ENCODE measurements at places on chromosomes 1 and 21.

DNA sequence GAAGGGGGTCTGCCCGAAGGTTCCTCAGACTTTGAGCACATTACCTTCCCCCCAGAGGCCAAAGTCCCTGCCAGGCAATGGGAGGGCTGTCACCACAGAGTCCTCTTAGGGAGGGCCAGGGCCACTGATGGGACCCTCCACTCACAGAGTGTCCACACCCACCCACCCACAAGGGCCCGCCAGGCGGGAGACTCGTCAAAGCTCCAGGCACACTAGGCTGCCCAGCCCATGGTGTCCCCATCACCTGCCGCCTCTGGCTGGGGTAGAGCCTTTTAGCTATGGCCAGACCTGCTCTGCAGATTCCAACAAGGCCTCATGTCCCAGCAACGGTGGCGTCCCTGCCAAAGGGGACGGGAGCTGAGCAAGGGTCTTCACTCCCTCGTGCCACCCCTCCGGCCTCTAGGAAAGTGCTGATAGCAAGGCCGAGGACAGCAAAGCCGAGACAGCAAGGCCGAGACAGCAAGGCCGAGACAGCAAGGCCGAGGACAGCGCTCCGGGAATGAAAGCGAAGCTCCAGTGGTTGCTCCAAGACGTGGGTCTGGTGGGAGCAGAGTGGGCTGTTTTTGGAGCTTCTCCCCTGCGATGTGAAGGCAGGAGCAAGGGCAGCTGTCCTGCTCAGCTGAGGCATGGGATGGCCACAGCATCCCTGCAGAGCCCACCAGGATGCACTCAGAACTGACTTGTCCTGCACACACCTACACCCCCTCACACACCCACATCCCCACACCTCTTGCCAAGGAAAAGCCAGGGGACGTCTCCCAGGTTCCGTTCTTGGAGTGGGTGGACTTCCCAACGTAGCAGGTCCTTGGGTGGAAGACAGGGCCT is 123.4 kb downstream of the CRYAA start:
- no peak for DNase-seq

DNA sequence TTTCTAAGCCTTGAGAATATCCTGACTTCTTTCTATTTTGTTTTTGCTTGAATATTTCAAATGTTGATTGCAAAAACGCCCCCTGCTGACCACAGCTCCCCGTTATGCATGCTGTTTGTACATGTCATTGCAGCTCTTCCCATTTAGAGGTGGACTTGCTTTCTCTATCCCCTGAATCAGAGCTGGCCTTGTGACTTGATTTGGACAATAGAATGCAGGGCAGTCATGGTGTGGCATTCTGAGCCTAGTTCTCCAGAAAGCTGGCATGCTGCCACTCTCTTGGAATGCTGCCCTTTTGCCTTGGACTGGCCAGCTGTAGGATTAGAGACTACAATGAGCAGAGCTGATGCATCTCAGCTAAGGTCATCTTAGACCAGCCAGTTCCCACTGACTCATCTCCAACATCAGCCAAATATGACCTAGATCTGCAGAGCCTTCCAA is 1561.5 kb downstream of the MRPL39 start:
- DNase-seq = no peak

GRCh38 chr1:88943241-88943640 is 49.2 kb downstream of the KYAT3 start:
- no peak for DNase-seq

GRCh38 chr1:9289711-9290485 is 2.8 kb upstream of the SPSB1 start:
- no peak for DNase-seq

GRCh38 chr1:31569596-31570173 is 6.6 kb upstream of the TINAGL1 start:
- no peak for DNase-seq

- no peak for DNase-seq
Observed at GRCh38 chr1:65493802-65494201, 73.3 kb downstream of the LEPR start.

- peak; percentile 46 for DNase-seq
Observed at GRCh38 chr1:55211863-55212262, 3.3 kb downstream of the USP24 start.

- DNase-seq = no peak
Observed at GRCh38 chr21:46372014-46372485, 48.1 kb downstream of the PCNT start.

DNA sequence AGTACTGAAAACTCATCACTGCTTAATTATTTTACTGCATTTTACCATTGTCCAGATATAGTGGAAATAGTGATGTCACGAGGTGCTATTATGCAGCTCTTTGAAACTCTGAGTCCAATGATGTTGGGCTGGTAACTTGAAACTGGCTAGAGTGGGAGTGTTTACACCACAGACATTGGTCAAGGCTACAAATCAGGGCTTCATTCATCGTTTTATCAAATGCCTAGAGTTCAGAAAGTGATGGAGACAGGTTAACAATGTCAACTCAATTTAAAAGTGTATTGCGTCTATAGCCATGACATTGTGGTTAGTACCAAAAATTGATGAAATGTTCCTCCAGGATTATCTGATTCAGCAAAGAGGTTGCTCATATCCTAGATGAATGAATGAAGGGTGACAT is 12.7 kb downstream of the PADI1 start:
- DNase-seq = no peak

DNA sequence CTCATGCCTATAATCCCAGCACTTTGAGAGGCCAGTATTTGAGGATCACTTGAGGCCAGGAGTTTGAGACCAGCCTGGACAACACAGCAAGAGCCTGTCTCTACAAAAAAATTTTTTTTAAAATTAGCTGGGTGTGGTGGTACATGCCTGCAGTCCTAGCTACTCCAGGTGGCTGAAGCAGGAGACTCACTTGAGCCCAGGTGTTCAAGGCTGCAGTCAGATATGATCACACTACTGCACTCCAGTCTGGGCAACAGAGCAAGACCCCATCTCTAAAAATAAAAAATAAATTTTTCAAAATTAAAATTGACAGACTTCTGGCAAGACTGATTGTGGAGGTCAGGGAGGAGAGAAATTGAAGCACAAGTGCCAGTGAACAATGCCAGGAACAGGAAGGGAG is 60.8 kb downstream of the ST3GAL3 start:
- DNase-seq = no peak

DNA sequence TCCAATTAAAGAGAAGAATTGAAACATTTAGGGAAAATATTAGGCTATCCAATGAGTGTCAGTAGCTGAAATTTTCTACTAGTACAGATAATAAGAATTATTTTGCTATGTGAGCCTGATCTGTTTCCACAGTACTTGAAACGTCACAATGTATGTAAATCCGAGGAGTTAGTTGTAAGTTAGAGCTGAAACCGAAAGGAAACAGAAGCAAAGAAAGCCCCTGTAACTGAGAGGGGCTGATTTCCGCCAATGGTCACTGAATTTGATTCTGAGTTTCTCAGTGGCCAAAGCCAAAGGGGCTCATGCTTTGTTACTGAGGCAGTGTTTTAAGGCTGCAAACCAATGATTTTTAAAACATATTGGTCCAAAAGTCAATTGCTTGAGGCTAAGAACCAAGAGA is 168.3 kb upstream of the DUSP10 start:
- DNase-seq = no peak

DNA sequence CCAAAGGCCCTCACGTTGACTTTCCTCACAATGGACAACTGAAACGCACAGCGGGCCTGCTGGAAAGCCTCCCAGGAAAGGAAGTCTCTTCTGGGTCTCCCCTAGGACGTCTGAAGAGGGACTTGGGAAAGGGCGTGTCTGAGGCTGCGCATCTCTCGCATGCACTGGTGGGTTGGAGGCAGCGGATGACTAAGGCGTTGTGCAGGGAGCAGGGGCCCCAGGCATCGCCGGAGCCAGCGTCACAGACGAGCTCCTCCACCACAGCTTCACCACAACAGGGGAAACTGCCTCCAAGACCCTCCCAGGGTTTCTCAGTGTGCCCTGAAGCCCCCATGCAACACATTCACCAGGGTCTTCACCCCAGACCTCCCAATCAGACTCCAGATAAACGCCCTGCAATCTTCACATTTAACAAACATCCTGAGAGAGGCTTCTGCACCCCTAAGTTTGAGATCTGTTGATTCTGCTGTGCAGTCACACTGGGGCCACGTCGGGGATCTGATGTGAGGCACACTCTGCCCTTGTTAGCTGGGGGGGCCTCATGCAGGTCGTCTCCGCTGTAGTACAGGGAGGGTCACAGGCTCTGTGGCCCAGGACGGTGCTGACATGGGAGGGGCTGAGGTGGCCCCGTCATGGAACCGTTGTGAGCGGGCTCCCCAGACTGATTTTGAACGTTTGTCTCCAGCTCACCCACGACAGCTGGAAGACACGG is 7.0 kb upstream of the TFF1 start:
- DNase-seq = no peak

DNA sequence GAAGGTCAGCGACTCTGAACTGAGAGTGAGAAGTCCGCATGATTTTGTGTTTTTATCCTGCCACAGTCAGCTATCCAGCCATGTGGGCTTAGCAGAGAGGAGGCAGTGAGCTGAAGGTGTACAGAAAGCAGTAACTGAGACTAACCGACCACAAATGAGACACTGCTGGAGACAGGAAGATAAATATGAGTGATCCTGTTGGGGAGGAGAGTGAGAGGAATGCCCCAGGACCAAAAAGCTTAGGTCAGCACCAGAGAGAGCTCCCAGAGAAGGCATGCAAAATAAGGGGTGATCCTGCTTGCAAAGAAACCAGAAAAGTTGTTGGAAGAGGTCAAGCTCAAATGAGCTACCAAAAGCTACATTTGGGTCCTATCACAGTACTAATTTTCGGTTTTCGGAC is 63.7 kb downstream of the HLCS start:
- no peak for DNase-seq

- no peak for DNase-seq
Observed at GRCh38 chr1:222905151-222905550, 90.3 kb downstream of the DISP1 start.

- DNase-seq = no peak
Observed at GRCh38 chr1:217079584-217079983, 356.4 kb upstream of the ESRRG start.

DNA sequence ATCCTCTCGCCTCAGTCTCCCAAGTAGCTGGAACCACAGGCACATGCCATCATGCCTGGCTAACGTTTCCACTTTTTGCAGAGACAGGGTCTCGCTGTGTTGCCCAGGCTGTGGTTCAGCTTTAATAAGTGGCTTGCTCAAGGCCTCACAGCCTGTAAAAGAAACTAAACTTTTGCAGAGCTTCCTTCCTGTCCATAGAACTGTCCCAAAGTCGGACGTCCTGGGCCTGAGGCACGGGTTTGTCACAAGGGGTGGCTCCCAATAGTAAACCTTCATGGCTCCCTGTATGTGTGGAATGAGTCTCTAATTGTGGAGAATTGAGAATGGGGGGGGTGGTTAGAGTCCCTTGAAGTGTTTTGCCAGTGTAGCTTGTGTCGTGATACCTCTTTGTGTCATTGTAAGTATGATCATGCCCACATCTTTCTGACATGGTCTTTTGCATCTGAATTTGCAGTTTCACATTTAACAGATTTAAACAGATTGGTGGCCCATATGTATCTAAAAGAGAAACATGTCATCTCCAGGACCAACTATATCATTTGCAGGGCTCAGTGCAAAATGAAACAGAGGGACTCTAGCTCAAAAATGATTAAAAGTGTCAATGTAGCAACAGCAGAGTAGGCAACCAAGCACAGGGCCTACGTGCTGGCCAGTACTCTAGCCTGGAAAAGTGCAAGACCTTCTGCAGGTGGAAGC is 332.1 kb downstream of the KIF26B start:
- DNase-seq = no peak

GRCh38 chr1:39489567-39490239 is 1.7 kb upstream of the BMP8A start:
- no peak for DNase-seq

DNA sequence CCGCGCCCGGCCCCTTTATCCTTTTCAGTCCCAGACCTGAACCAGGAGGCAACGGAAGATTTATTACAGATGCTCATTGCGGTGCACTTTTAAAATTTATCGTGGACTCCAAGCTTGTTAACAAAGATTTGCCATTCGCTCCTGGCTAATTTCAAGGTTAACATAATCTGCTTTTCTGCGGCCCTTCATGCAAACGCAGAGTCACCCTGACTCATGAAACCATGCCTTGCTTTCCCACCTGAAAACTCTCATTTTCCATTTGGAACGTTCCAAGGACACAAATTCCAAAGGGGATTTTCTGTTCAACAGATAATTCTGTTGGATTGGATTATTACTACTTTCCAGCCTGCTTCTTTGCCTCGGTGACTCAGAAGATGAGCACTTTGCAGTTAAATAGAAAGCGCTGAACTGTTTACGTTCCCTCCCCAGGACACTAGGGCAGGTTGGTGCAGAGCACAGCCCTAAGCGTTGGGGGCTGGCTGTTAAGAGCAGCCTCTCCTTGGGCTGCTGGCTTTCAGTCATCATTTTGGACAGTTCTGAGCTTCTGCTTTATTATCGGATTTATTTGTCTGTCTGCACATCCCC is 51.1 kb downstream of the CD247 start:
- DNase-seq = no peak

DNA sequence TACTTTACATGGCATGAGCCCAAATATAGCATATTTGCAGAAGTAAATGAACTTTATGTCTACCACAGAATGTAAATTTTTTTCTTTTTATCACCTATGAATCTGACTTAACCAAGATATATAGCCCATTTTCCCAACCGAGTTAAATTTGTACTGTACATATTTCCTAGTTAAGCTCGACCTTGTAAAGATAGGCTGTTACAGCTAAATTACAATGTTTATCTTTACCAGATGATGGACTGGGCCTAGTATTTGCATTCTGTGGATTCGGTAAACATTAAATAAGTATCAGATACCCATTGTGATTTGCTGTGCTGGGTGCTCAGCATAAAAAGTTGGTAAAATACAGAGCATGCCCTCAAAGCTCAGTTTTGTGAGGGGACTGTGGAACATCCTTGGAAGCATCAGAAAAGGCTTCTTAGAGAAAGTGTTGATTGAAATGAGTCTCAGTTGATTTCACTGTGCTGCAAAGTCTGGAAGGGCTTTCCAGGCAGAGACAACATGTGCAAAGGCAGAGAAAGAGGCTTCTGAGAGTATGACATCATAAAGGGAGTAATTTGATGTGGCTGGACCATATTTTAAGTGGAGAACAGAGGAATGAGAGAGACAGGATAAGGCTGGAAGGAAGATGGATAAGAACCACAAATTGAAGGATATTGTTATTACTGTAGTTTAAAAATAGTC is 27.4 kb downstream of the MORC3 start:
- DNase-seq = no peak

DNA sequence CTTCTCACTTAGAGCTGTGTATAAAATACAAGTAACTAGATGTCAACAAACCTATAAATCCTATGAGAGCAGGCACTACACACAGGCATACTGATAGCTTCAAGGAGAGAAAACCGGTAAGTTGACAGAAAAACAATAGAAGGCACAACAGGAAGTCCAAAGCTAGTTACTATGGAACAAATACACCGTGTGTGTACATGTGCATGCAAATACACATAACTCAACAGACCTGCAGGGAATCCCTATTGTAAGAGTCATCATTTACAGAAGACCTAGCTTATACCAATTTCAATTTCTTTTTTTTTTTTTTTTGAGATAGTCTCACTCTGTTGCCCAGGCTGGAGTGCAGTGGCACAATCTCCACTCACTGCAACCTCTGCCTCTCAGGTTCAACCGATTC is 26.3 kb downstream of the JAK1 start:
- DNase-seq = no peak

DNA sequence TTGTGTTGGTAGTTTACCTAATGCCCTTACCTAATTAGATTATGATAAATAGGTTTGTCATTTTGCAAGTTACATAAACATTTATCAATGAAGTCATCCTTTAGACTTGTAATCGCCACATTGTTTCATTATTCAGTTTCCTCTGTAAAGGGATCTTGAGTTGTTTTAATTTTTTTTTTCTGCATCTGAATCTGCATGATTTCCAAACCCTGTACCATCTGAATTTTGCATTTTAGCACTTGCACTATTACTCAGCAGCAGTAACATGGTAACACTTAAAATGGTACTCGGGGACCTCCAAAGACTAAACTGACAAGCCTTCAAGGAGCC is 12.4 kb downstream of the TARDBP start:
- no peak for DNase-seq
